ENCODE measurements at places on chromosomes 4 and X.

DNA sequence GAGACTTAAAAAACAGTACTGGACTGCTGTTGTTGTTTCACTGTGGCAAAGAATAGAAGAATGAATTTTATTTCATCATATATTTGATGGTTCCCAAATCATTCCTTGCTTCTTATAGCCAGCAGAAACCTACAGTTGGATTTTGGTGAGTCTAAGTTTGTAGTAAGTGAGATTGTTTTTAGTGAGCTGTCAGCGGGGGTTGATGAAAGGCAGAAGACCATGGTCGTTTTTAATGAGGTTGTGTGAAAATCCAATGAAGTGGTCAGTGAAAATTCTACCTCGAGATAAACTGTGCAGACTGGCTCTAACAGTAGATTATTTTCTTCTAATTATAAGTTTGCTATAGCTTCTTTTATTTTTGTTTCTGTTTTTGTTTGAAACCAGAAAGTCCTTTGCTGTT lies 36.2 kb downstream of the ANAPC4 start:
- DNase-seq, result no peak

GRCh38 chr4:153623491-153623890 lies 60.6 kb upstream of the TLR2 start:
- DNase-seq, result no peak

GRCh38 chr4:156710365-156711192 lies 261.0 kb downstream of the PDGFC start:
- DNase-seq, result no peak

GRCh38 chr4:55491486-55491885 lies 55.2 kb downstream of the CLOCK start:
- no peak for DNase-seq

DNA sequence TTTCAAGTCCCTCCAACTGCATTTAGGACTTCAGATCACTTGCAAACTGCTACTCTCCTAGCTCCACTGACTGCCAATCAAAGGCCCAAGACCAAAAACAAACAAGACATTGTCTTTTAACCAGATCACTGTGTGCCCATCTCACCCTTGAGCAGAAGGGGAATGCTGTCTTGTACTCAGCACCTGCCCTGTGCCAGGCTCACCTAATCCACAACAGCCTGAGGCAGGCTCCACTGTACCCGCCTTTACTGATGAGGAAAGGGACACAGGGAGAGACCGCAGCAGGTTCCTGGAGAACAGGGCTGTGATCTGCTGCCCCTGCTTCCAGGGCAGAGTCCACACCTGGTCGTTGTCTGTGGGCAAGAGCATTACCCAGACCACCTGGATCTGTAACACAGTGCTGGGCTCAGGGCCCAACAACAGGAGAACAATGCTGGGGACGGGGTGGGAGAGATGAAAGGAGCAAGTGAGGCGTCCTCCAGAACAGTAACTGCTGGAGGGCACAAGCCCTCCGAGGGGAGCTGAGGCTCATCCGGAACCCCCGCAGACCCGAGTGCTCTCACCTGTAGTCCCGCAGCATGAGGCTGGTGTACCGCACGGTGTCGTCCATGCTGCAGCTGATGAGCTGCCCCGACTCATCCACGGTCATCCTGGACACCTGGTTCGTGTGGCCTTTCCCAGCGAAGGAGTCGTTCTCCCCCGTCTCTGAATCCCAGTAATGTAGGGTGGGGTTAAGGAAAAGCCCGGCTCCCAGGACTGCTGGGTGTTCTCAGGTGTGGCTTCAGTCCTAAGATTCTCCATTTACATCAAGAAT lies 33.9 kb downstream of the WDR1 start:
- no peak for DNase-seq

DNA sequence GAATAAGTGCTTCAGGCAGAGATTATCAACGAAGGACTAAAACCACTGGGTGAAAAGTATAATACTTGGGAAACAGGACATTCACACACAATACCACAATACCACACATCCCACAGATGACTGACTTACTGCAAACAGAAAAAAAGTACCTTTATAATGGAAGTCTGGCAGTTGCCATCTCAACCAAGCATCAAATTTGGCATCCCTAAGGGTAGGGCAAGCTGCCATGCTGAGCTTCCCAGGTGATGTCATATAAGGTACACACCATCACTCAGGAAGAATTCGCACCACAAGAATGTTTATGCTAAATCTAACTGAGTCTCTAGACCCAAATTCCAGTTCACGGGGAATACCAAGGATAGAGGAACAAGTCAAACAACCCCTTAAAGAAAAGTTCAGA lies 9.1 kb downstream of the QDPR start:
- DNase-seq, result no peak

- no peak for DNase-seq
Measured at GRCh38 chr4:164337219-164337944, 416.5 kb upstream of the SMIM31 start.

DNA sequence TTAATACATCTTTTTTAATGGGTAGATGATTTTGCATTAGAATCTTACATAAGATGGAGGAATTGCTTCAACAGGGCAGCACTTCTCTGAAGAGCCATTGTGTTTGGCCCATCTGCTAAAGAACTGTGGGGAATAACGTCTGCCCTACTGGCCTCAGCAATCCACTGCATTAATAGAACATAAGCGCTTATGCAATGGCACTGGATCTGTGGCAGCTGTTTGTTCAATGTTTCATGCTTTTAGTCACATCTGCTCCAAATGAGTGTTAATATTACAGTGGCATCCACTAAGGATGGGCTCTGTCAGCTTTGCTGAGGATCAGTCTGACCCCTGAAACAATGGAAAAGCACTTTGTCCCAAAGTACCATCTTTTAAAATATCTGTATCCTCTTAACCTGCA lies 279.0 kb upstream of the GK2 start:
- no peak for DNase-seq

All from neuronal stem cell (in vitro differentiated cells).